ENCODE measurements at places on chromosomes 3 and 15.

DNA sequence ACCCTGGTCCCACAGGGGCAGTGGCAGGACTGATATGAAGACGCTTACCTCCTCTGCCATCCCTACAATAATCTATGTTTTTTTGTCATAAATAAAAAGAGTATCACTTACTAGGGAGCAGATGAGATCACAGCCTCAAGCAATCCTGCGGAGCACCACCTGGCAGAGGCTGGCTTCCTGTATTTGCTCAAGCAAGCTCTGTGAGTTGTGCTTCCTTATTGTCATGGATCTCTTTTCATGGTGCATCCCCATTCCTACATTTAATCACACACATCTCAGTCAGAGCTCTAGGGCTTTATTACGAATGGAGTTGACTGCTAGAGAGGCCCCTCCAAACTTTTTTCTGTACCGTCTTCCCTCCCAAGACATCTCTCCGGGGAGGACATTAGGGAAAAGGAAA is 186.0 kb downstream of the UBE2E2 start:
- DNase-seq: no peak

GRCh38 chr3:9019259-9019961 is 56.1 kb upstream of the RAD18 start:
- DNase-seq: no peak

- DNase-seq: no peak
Measured at GRCh38 chr3:177934001-177934891, 602.0 kb upstream of the KCNMB2 start.

DNA sequence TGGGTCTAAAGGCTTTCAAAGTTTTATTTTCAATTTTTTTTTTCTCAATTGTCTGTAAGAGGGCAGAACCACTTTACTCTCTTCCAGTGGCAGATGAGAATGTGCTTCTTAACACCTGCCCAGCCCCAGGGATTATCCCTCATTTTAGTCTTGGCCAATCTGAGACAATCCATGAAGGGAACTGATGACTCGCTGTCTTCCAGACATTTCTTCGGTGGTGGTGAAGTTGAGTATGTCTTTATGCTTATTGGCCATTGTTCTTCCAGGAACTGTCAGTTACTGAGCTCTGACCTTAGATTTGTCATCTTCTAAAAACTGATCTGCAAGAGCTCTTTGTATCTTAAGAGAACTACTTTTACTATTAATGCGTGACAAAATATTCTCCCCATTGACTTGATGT is 139.5 kb downstream of the TJP1 start:
- no peak for DNase-seq

GRCh38 chr3:170109579-170110293 is 71.8 kb downstream of the PHC3 start:
- DNase-seq: no peak

GRCh38 chr3:39166932-39167532 is 13.6 kb upstream of the CSRNP1 start:
- DNase-seq: no peak

DNA sequence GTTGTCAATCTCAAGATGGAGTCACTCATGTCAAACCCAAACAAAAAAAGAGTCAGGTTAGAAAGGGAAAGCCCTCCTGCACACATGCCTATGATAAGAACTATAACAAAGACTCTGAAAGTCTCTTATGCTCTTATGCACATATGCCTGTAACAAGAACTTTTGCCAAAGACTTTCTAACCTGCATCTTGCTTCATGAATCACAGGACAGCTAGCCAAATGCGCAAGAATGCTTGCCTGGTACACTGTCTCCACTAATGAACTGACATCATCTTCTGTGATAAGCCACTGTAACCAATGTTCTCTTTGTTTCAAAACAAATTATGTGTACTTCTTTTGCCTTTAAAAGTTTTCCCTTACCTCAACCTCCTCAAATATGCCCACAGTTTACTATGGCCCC is 18.2 kb upstream of the EHHADH start:
- DNase-seq: no peak

DNA sequence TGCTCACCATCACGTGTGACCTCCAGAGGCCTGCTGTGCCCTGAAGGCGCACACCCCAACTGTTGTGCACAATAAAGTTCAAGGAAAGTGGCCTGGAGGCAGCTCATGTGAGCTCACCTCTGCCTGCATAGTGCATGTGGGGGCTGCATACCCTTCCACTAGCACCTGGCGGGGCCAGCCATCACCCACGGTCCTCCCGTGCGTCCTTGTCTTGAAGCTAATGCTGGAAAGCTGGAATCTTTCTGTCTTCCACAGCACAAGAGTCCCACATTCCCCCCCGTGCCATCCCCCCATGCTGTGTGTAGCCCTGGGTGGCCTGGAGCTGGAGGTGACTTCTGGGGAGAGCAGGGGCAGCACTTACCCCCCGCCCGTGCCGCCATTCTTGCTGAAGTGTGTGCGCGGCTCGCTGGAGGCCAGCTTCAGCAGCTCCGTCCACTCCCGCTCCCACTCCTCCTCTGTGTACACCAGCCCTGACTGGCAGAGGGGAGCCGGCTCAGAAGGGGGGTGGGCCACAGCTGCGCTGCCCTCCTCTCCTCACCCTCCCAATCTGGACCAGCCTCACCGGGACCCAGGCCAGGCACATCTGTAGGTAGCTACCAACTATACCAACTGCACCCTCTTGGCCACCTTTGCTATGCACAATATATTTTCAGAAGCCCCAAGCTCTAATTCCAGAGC is 199.5 kb downstream of the KLF13 start:
- DNase-seq: no peak

DNA sequence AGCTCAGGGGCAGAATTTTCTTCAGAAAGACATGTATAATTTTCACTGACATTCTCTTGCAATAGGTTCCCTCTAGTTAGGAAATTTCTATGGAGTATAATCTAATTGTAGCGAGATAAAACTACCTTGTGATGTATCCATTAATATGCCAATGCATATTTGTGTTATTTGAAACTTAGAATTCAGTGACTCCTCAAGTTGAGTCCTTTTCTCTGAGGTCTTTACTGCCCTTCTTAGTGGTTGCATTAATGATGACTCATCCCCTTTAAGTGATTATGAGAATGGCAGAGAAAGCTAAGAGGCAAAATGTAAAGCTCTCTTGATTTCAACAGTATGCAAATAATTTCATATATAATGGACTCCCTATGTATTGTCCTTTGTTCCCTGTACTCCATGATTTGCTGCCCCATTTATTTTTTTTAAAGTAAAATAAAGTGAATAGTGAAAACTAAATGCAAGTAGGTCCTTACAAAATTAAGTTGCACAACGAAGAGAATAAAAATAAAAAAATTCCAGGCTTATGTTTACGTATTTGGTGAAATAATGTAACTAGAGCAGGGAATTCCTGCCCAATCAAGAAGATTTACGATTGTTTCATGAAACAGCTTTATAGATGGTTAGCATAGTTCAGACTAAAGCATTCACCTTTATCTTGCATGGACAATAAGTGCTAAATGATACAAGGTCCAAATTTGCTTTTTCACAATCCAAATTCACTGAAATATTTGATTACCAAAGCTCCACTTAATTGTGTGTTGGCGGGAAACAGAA is 78.1 kb downstream of the ZPLD1 start:
- DNase-seq: no peak

DNA sequence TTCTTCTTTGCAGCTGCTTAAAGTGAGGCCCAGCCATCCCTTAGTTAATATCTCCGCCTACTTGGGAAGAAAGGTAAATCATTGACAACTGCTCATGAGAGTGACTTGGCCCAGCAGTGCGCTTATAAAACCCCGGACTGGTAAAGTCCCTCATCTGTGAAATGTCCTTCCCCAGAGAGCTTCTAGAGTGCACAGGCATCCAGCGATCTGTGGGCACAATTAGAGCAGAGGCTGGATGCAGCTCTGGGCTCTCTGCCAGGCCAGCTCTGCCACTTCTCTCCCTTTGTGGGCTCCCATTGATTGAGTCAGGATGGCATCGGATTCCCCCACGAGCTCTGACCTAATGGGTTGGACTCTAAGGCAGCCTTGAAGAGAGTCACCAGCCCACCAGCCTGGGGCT is 219.0 kb upstream of the LINGO1 start:
- DNase-seq: no peak

- DNase-seq: no peak
Measured at GRCh38 chr3:13081603-13082360, 8.6 kb upstream of the IQSEC1 start.

- no peak for DNase-seq
Measured at GRCh38 chr3:56870436-56870835, 68.7 kb upstream of the ARHGEF3 start.

DNA sequence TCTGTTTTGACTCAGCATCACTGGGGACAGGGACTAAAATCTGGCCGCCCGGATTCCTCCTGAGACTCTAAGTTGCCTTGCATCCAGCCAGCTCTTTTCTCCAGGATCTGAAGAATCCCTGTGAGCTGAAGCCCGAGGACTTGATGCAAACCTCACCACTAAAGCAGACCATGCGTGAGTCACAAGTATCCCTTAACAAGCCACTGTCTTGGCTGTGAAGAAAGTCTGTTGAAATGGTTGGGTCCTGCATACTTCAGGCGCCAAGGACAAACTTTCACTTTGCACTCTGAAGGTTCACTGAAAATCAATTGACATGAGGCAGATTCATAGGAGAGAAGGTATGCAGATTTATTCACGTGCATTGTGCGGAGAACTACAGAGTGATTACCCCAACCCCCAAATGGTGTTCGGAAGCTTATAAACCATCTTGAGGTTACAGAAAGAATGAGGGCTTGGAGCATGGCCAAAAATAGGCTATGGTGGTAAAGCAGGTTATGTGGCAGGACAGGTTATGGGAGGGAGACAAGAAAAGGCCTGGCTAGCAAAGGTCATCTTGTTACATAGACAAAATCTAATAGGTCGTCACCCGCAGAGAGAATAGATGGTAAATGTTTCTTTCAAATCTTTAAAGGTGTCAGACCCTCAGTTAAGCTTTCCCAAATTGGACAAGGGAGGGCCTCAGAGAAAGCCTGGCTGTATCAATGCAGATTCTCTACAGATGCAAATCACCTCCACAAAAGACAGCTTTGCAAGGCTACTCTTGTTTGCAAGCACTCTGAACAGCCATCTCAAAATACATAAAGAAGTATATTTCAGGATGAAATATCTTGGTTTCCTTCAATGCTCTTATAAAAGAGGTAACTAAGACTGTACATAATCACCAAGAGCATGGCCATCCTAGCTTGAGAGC is 126.3 kb upstream of the PLAAT1 start:
- no peak for DNase-seq

- no peak for DNase-seq
Measured at GRCh38 chr3:38173834-38174418, 8.6 kb downstream of the OXSR1 start.

GRCh38 chr3:31862666-31863279 is 118.3 kb downstream of the OSBPL10 start:
- no peak for DNase-seq

GRCh38 chr3:140433431-140433830 is 244.4 kb upstream of the TRIM42 start:
- no peak for DNase-seq

DNA sequence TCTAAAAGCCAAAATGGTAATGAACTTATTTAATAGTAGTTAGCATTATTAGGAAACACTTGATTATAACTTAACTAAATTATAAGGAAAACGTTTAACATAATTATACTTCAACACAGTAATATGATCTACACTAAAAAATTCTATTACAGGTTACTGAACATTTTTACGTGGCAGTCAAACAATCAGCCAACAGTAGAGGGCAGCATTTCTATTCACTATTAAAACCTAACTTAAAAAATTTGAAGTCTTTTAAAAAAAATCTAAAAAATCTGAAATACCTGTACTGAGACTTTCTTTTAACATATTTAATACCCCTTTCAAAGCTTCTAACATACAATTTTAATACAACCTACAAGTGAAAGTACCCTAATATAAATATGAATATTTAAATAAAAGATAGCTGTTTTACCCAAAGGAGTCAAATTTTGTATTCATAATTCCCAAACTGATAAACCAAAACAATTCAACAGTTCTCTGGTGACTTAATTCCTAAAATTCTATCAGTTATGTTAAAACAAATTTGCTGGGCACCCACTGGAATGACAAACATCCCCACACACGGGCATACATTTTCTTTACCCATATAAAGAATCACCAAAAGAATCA is 41.5 kb downstream of the DLG1 start:
- DNase-seq: no peak

DNA sequence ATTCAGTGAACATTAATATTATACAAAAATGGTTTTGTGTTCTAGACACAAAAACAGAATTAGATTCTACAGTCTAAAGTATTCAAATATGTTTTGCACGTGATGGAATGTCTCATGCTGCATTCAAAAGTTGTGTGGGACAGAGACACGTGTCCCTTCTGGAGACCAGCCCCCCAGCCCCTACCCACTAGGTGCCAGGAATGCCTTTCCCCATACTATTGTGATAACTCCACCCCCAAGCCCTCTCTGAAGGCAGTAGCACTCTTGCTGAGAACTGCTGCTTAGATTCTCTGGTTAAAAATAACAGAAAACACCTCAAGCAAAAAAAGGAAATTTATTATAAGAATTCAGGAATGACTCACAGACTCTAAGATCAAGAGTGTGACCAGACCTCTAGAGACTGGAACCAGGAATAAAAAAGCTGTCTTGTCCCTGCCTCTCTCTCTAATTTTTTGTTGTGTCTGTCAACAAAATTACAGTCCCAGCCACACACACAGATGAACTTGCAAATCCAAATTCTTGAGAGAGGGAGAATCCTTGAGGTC is 57.7 kb downstream of the PXYLP1 start:
- no peak for DNase-seq

DNA sequence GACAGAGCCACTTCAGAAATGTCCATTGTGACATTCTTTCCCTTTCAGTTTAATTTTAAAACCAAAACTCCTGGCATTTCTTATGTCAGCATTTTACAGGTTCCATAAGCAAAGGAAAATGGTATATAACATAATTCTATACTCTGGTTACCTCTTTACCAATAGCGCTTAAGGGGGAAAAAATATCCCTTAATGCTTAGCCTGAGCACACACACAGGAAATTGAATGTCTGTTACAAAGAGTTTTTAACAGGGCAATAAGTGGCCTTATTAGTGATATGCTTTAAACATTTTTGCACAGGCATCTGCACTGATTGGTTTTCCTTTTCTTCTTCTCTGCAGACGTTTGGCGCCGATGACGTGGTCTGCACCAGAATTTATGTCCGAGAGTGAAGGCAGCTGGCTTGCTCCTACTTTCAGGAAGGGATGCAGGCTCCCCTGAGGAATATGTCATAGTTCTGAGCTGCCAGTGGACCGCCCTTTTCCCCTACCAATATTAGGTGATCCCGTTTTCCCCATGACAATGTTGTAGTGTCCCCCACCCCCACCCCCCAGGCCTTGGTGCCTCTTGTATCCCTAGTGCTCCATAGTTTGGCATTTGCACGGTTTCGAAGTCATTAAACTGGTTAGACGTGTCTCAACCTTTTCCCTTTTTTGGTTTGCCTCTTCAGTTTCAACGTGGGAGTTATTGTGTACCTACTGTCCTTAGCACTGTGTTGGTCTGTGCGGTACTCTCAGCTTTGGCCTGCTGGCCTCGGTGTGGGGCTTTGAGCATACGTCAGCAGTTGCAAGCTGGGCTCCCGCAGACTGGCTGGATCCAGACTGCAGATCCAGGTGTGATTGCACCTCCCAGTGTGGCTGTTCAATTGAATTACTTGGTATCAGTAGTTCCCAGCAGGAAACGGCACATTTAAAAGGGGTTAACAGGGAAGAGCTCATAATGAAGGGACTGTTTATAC is 7.7 kb downstream of the CRABP1 start:
- DNase-seq: no peak

- no peak for DNase-seq
Measured at GRCh38 chr3:22862111-22862510, 341.0 kb upstream of the UBE2E2 start.

GRCh38 chr15:68729789-68730411 is 90.8 kb downstream of the ANP32A start:
- DNase-seq: no peak

GRCh38 chr15:34027606-34028005 is 11.4 kb downstream of the AVEN start:
- DNase-seq: no peak

GRCh38 chr15:50117431-50118027 is 1.5 kb downstream of the ATP8B4 start:
- DNase-seq: no peak

Data from activated T-helper 1 cell treated with Interleukin-2 at 50 U/mL for 16 hours (primary cell).